ENCODE measurements at places on chromosomes 2 and 18.

GRCh38 chr18:58180738-58181353 is 136.8 kb downstream of the NEDD4L start:
- peak; percentile 59 for DNase-seq

DNA sequence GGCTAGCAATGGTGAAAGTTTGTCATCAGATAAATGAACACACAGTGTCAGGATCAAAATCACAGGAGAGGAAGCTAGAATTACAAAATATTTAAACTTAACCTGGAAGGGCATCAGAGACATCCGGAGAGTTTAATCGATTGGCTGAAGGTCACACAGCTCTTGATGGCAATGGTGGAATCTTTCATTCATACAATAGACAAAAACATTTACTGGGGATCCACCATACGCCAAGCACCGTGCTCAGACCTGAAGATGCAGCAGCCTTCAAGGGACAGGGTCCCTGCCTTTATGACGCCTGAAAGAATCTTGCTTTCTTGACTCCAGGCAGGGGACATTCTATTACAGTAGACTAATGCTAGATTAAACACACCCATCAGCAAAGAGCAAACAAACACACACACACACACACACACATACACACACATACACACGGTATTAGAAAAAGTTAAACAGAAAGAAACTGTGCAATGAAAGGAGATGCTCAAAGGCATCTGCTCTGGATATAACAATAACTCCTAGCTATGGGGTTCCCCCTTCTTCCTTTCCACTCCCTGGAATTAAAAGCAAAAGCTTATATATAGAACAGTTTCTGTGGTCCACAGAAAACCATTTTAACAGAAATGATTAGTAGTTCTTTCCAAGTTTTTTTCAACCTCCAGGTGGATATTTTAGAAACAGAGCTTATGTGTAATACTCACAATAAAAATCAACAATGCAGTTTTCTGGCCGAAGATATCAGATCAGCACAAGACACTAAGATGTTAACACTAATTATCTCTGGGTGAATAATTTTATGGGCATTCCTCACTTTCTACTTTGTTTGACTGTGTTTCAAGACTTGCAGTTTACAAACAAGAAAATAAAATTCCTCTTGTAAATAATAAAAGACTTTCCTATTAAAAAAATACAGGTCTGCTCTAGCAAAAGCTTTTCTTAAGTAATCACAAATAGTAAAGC is 151.7 kb downstream of the ANKRD44 start:
- peak; percentile 37 for DNase-seq

DNA sequence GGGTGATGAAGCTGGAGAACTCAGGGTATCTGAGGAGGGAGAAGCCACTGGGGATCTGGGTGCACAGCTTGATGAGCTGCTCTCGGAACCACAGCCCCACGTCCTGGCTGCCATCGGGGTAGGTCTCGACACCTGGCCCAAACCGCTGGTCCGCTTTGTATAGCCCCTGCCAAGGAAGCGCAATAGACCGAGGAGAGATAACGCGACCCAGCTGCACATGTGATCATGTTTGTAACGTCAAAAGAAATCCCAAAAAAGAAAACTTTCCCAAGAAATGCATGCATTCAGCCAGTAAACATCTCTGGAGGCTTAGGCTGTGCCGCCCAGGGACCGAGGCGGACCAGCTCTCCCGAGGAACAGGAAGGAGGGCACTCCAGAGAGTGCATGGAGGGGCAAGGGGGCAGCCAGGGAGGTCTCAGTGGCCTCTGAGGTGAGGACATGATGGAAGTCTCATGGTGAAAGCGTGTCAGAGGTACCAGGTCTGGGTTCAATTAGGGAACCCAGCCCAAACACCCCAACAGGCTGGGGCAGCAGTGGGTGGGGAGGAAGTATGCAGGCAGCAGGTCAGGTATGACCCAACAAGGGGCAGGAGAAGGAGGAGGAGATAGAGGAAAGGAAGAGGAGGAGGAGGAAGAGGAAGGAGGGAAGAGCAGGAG is 28.3 kb downstream of the ANKMY1 start:
- DNase-seq, result no peak

DNA sequence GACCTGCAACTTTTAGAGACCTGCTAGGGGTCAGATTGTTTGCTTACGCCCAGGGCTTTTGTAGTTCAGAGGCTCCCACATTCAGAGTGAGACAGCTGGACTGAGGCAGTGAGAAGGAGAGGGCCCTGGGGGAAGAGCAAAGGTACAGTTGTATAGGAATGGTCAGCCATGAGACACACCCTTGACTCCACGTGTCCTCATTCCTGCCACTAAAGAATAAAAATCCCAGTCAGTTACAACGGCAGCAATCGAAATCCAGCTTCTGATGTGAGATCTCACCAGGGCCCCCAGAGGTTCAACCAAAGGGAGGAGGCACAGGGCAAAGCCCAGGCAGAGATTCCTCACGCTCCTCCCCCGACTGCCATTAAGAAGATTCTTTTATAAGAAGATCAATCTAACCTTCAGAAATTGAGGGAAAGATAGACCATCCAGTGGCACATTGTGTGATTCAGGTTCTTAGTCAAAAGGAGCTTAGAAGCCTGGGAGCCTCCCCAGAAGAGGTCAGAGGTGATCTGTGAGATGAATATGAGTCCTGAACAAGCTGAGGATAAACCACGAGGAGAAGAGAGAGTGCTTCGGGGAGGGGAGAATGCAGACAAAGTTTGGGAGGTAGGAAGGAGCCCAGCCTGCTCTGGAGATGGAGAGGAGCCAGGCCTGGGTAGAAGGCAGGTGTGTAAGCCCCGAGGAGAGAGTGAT is 317.0 kb downstream of the CYP26B1 start:
- no peak for DNase-seq
